Activated effector memory CD4-positive, alpha-beta T cell treated with Interleukin-2 at 50 U/mL for 16 hours (primary cell): ENCODE measurements at places on chromosomes 6 and 20.

DNA sequence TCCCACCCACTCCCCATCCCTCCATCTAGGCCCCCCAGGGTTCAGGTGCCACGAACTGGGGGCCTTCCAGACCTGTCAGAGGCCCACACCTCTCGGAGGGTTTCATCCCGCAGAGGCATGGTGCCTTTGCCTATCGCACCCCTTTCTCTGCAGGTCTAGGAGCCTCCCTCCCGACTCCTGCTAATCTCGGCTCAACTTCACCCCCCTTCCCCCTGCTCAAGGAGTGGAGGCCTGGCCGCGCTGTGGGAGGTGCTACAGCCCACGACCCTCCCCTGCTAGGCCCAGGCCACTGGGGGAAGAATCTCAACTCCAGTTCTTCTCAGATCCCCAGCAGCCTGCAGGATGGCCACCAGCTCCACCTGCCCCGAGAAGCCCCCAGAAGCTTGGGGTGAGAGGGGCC lies at the start of gene TULP1:
Gene TULP1, minus strand, starts transcription at position 157 of the 400 bp plus-strand sequence. Its CDS starts 38 bp downstream, at position 119.
- DNase-seq, result no peak

- DNase-seq, result no peak
These were observed 463.6 kb downstream of the HACE1 start for GRCh38 chr6:104396077-104396476.

DNA sequence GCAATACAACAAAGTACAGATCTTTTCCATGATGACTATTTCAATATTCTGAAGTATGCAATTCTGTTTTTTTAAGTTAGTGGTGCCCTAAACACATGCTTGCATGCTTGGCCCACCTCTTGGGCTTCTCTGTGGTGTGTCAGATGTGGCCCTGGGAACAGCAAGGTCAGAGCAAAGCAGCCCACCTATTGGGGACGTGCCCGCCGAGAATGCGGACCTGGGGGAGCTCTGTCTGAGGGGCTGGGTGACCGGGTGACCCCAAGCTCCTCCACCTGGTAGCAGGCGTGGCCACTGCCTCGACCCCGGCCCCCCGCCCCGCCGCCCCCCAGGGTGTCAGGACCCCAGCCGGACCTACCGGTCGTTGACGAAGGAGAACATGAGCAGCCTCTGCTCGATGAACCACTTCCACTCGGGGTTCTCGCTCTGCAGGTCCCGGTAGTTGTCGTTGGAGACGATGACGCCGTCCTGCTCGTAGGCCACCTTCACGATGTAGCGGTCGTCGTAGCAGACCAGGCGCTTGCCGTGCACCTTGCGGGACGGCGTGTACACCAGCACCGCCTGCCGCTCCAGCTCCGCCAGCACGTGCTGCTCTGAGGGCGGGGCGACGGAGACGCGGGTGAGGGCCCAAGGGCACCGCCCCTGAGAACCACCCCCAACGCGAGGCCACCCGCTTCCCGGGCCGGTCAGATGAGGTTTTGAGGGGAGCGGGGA lies 28.3 kb downstream of the ZC3H12D start:
- DNase-seq, result no peak

DNA sequence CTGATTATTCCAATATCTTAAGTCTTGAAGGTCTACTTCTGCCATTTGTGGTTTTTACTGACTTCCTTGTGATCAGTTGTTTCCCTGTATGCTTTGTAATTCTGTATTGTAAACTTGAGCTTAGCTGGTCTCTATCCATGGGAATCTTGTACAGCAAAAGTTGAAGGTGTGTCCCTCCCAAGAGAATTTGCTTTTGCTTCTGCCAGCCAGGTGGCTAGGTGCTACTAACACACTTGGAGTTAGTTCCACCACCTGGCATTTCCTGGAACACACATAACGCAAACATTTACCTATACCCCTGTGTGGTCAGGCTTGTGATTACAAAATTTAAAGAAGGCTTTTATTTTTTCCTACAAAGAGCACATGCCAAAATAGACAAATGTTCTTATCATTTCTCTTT lies 141.2 kb downstream of the GRM4 start:
- no peak for DNase-seq

DNA sequence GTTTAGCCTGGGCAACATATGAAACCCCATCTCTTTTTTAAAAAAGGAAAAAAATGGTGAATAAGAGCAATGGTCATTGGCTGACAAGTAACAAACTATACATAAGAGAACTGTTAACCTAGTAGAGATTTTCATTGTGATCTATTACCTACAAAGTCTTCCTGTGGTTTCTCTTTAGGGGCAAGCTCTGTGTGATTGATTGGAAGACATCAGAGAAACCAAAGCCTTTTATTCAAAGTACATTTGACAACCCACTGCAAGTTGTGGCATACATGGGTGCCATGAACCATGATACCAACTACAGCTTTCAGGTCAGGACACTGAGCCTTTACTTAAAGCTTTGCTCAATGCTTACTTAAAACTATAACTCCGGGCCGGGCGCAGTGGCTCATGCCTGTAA lies 19.2 kb downstream of the MGME1 start:
- DNase-seq, result no peak

DNA sequence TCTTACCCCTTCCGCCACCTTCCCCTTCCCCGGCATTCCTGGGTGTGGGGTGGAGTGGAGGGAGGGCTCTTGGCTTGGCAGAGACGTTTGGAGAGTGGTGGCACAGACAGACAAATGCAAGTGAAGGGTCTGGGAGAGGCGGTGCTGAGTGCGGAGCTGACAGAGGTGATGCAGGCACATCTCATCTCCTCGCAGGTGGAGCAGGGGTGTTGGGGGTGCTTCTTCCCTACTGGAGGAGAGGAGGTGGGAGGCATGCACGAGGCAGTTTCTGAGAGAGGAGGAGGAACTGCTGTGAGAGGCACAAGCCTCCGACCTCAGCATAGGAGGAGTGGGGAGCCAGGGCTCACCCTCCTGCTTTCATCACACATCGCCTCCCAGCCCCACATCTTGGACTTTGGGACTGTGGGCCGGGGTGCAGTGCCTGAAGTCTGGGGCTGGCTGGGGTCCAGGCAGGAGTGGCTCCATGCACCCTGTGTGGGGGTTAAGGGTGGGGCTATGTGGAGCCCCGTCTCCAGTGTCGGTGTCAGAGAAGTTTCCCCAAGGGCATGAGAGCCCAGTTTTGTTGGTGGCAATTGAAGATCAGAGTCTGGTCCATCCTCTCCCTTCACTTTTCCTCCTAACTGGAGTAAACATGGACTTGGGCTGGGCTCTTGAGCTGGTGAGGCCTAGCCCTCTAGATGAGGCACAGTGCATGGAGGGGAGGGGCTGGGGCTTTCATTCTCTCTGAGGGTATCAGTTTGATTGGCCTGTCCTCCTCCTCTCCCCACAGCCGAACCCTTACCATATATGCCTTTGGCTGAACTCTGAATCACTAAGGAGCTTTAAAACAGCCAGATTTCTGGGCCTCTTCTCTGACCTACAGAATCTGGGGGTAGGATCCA lies 20.2 kb upstream of the SLC22A7 start:
- DNase-seq, result no peak

DNA sequence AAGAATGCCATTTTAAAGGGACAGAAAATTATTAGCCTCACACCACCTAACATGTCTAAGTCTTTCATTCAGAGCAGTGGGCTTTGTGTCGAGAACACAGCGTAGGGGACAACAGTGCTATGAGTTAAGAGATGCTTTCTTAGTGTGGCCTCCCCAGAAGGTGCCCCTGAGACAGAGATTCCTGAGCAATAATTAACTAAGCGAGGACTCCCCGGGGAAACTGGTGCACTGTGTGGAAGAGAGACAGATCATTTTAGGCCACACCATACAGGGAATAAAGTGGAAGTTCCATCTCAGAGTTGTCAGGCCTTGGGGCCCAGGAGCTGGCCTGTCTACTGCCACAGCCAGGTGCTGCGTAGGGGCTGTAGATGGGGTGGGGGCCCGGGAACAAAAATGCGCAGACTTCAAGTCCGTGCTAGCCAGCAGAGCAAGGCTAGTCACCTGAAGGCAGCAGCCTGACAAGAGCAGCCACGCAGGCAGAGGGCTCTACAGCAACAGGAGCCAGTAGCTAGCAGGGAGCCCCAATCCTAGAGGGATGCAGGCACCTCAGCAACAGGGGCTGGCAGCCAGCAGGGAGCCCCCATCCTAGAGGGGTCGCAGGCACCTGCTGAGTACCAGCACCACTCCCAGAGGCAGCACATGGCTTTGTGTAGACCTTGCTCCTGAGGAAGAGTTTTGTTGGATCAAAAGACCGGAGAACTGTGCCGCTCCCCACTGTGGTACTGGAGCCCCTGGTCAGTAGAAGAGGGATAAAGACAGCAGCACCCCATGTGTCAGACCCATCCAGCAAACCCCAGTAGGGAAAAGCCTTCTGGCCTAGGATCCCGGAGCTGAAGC lies 63.0 kb upstream of the NXT1 start:
- DNase-seq, result no peak

DNA sequence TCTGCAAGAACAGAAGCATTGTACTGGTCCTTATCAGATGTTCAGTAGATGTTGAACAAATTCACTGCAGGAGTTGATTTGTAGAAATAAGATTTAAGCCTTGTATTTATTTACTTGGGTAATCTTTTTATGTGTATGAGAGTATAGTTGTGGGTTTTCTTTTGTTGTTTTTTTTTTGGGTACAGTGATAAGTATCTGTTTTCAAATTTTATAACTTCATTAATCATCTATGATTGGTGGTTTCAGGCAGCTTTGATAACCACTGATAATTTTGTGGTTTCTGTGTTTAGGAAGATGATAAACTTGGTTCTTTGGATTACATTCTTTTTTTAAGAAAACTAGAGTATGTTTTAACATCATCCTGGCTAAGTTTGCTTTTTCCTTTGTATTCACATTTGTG lies 2.8 kb downstream of the AFDN start:
- DNase-seq, result no peak

GRCh38 chr6:11166948-11167347 lies 55.4 kb upstream of the ERVFRD-1 start:
- no peak for DNase-seq

DNA sequence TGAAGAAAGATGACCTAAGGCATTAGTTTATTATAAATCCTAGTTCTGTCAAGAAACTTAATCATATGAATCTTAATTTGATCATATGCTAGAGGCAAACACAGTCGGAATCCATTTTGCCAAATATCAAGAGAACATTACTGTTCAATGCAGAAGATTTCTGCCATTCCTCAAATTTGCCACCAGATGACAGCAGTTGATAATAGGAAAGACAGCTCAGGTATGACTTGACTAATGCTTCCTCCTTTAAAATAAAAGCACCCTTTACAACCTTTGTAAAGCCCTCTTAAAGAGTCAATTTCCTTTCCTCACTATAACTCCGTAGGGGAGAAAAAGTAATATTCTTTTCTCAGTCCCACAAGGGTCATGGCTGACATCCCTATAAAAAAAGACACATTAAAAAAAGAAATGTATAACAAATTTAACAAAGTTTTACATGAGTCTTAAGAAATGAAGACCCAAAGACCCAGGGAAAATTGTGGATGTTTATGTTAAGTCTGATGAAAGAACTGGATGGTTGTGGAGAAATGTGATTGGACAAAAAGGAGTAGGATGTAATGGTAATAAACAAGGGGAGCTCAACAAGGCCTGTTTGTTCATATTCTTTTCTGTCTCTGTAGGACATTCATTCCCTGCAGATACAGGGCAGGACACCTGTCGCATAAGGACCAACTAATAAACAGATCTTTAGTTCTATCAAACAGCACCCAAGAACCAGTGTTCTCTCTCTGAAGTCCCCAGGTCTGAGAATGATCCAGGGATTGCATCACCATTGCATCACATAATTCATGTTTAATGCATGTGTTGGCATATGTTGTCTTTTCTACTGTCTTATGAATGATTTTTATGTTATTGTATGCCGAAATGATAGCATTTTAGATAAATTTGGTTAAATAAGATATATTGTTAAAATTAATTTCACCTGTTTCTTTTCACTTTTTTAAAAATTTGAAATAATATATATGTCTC lies 23.0 kb upstream of the IL17A start:
- DNase-seq, result no peak

GRCh38 chr6:6916598-6916997 lies 191.2 kb upstream of the RREB1 start:
- no peak for DNase-seq

- DNase-seq, result no peak
These were observed 129.4 kb downstream of the CDH26 start for GRCh38 chr20:60087563-60088105.

- no peak for DNase-seq
These were observed 92.7 kb downstream of the CEBPB start for GRCh38 chr20:50283370-50283769.

GRCh38 chr20:48983423-48984400 lies 62.2 kb downstream of the ARFGEF2 start:
- no peak for DNase-seq

DNA sequence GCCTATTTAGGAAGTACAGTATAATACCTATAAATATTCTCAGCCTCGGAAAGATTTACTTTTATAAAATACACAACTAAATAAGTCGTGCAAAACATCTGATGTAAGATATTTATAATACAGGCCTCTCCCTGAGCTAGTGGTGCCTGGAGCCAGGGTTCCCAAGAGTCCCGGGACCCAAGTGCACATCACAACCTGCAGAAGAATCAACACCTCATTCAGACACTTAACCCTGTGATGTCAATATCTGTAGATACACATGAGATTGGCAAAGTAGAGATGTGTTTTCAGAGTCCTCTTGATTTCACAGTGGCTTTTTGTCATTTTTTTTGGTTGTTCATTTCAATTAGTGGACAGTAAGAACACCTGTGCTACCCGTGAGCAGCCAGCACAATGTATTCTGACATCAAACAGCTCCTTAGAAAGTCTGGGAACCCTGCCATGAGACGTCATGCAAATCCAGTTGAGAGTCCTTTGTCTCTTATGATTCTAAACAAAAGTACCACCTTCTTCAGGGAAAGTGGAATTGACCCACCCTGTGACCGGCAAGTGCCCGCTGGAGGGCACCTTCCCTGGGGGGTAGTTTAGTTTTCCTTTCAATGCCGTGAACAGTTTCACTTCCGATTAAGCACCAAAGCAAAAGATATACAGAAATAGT lies 101.6 kb downstream of the DACT2 start:
- DNase-seq, result no peak

- no peak for DNase-seq
These were observed 106.8 kb downstream of the CDK19 start for GRCh38 chr6:110708295-110708950.

- DNase-seq, result no peak
These were observed 62.3 kb upstream of the SLCO4A1 start for GRCh38 chr20:62580052-62580451.

- no peak for DNase-seq
These were observed 69.3 kb downstream of the IBTK start for GRCh38 chr6:82178077-82178758.

GRCh38 chr20:24473435-24474223 lies 4.2 kb downstream of the SYNDIG1 start:
- DNase-seq, result no peak

- no peak for DNase-seq
These were observed 246.0 kb upstream of the SPTLC3 start for GRCh38 chr20:12762725-12763124.

DNA sequence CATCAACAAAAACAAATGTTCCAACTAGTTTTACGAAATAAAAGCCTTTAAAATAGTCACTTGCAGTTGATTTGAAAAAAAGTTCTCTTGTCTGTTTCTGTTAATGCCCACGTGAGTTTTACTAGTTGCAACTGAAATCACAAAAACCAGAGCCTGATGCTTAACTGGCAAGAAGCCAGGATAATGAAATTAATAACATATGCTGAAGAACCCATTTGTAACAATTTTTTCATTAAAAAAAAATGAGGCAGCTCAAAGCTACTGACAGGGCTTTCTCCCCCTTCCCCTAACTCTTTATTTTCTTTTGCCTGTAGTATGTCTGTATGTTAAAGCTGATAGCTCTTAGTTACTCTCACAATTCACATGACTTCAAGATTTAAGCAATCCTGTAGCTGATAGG lies 132.7 kb upstream of the EYA4 start:
- no peak for DNase-seq

- no peak for DNase-seq
These were observed 192.8 kb downstream of the CLIC5 start for GRCh38 chr6:45822873-45823272.
